ENCODE measurements at places on chromosomes 5 and 9.

GRCh38 chr9:111350556-111350955, 20.5 kb upstream of the OR2K2 start:
- DNase-seq = no peak

DNA sequence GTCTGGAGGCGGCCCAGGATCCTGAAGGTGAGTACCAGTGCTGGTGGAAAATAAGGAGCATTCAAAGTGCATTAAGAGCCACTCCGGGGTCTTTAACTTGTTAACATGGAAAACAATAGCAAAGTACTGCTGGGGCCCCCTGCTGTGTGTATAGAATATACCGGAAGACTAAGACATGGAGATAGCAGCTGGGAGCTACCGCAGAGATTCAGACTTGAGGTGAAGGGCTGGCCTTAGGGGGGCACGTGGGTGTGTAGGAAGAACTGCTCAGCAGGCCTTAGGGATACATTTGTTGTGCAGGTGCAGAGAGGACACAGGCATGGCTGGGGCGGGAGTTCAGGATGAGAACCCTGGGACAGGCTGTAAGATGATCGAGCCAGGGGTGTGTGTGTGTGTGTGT, 1.2 kb upstream of the DMRT1 start:
- DNase-seq = no peak

- no peak for DNase-seq
Observed at GRCh38 chr5:173642191-173642816, 25.9 kb upstream of the BOD1 start.

- no peak for DNase-seq
Observed at GRCh38 chr5:77563475-77563874, 71.4 kb upstream of the WDR41 start.

- DNase-seq = no peak
Observed at GRCh38 chr9:111559000-111559610, 34.1 kb downstream of the ZNF483 start.

GRCh38 chr9:96777426-96777864, 442 bp downstream of the ZNF510 start:
- no peak for DNase-seq

GRCh38 chr9:76901801-76902200, 4.1 kb downstream of the PRUNE2 start:
- no peak for DNase-seq

- no peak for DNase-seq
Observed at GRCh38 chr5:172744123-172745104, 26.6 kb downstream of the DUSP1 start.

GRCh38 chr5:33341351-33341750, 99.4 kb upstream of the TARS1 start:
- no peak for DNase-seq

DNA sequence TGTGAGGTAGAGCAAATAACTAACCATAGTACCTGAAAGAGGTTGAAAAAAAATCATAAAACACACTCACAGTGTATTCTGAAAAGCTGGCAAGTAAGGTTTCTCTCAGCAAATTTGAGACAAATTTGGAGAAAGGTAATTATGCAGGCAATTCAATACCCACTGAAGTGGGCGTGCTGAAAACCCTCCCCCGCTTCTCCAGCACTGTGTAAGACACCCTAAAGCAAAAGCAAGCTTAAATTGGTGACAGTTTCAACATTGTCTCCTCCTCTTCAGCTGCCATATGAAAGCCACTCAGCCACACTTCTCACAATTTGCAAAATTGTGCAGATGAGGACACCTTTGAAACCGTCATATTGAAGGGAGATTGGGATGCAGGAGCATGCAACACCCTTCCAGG, 322.3 kb upstream of the CDH6 start:
- DNase-seq = no peak

GRCh38 chr5:64040490-64040889, 78.2 kb upstream of the HTR1A start:
- no peak for DNase-seq

GRCh38 chr5:128674837-128675446, 136.9 kb upstream of the FBN2 start:
- peak; percentile 61 for DNase-seq

DNA sequence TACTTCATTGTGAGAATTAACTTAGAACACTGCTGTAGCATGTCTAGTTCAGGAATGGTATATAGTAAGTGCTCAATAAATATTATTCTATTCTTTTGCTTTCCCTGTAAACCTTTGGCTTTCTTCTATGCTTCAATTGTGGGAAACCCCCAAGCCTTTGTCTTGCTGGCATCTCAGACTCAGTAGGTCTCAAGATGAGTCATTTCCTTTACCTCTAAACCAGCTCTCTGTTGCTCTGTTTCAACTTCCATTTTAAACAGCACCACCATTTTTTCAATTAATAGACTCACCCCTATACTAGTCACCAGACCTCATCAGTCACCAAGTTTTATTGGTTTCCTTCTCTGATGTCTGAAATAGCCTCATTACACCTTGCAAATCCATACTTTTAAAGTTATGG, 43.5 kb downstream of the DMAC1 start:
- no peak for DNase-seq

DNA sequence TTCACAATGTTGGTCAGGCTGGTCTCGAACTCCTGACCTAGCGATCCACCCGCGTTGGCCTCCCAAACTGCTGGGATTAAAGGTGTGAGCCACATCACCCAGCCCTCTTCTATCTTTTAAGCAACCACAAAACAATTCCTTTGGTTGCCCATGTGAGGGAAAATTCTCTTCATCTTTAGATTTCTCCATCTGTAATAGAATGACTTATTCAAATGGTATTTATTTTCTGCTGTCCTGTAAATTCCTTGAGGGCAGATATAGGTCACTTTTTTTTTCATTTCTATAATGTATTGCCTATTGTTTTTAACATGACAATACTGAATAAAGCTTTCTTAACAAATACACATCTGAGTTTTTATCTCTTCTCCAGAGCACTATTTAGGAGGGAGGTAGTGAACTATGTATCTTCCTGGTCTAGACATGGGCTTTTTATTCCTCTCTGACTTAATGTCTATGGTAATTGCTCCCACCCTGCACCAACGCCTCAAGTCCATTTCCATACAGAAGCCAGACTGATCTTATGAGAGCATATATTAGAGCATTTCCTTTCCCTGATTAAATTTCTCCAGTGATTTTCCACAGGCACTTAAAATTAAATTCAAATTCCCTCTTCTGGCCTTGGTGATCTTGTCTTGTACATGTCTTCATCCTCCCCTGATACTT, 595.6 kb downstream of the CAAP1 start:
- no peak for DNase-seq

DNA sequence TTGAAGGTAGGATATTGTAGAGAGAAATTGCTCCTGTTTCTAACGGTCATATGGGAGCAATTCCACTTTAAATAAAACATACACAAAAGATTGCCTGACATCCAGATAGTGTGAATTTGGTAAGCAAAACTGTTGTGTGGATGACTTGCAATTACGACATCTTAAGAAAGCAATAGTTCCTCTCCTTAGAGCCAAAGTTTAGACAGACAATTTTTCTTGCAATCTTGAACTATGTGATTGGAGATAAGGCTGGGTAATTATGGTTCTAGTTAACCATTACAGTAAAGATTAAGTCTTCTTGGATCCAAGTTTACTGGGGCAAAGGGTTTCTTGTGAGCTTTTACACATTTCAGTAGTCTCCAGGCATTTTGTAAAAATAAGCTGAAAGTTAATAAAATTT, 1080.6 kb upstream of the CDH6 start:
- DNase-seq = no peak

GRCh38 chr9:12934545-12935272, 159.9 kb downstream of the LURAP1L start:
- no peak for DNase-seq

GRCh38 chr5:175107028-175107588, 336.9 kb downstream of the DRD1 start:
- DNase-seq = no peak

DNA sequence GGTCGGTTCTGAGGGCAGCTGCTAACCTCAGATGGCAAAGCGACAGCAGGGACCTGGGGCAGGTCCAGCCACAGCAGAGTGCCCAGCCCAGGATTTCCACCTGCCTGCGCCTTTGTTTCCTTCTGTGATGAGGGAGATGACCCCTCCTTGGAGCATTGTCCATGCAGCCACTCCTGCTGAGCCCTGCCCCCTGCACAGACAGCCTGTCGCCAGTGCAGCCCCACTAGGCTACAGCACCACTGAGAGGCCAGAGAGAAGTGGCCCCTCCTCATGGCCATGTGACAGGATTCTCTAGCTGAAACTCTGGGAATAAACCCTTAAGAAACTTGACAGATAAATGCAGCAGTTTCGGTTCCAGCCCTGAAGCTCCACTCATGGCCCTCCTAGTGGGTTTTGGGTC, 10.5 kb upstream of the MRNIP start:
- no peak for DNase-seq

- DNase-seq = no peak
Observed at GRCh38 chr5:40799258-40799657, 1.1 kb upstream of the PRKAA1 start.

DNA sequence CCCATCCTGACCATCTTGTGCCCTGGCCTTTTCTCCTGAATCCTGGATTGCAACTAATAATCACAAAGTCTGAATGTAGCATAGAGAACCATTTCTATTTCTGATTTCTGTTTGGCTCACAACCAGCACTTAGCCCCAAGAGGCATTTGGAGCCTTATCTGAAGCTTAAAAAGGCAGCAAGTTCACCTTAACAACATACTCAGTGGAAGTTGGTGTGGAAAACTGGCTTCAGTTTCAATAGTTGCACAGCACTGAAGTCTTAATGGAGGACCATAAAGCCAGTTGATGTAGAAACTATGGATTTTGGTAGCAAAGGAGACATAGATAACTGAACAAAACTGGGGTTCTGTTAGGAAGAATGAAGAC, 574.1 kb downstream of the PSAT1 start:
- no peak for DNase-seq

DNA sequence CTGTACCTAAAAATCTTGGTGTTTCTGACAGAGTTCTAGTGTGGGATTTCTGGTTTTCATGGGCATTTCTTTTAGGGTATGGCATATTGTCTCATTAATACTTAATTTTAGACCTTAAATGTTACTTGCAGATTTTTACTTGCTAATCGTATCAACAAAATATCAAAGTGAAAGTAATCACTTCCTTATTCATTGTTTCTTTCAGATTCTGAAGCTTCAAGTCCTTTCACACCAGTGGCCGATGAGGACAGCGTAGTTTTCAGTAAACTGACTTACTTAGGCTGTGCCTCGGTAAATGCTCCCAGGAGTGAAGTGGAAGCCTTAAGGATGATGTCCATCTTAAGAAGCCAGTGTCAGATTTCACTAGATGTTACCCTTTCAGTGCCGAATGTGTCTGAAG, 45.2 kb downstream of the RABGAP1 start:
- DNase-seq = no peak

DNA sequence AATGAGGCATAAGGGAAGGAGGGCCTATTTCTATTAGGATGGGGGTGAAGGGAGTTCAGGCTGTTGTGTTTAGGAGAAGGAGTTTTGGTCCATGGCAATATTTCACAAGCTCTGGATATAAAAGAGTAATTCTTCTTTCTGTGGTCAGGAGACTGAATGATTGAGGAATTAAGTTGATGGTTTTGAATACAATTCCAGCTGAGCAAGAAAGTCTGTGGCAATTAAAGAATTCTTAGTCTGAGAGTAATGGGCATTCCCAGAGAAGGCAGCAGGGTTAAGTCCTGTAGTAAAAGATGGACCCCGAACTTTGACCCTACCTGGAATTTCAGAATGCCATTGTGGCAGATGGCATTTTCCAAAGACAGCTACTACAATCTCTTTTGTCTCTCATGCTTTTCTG, 202.6 kb downstream of the TLE4 start:
- DNase-seq = no peak

DNA sequence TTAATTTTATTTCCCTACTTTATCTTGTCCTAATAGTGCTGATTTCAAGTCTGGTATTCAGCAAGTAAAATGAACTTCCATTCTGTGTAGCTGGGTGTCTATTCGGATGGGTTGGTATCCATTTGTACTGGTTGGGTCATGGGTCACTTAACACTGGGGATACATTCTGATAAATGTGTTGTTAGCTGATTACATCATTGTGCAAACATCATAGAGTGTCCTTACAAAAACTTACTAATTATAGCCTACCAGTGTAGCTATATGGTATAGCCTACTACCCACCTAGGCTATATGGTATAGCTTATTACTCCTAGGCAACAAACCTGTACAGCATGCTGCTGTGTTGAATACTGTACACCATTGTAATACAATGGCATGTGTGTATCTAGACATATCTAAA, 1373.7 kb upstream of the DMAC1 start:
- DNase-seq = no peak

GRCh38 chr9:120916588-120916987, 10.0 kb downstream of the TRAF1 start:
- peak; percentile 73 for DNase-seq

GRCh38 chr5:112914584-112914983, 7.4 kb downstream of the REEP5 start:
- DNase-seq = no peak

DNA sequence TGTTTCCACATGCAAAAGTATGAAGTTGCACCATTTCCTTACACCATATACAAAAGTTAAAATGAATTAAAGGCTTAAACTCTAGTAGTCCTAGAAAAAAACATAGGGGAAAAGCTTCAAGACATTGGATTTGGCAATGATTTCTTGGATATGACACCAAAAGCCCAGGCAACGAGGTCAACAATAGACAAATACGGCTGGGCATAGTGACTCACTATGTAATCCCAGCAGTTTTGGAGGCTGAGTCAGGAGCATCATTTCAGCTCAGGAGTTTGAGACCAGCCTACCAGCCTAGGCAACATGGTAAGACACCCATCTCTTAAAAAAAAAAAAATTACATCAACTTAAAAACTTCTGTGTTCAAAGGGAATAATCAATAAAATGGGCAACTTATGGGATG, 30.9 kb upstream of the SREK1 start:
- no peak for DNase-seq

- no peak for DNase-seq
Observed at GRCh38 chr5:65247594-65247993, 234.1 kb downstream of the ADAMTS6 start.

GRCh38 chr5:64576250-64576649, 70.4 kb downstream of the RGS7BP start:
- no peak for DNase-seq

- DNase-seq = no peak
Observed at GRCh38 chr9:71766663-71767062, 1.6 kb downstream of the CEMIP2 start.

GRCh38 chr5:60257596-60258271, 364.2 kb upstream of the PDE4D start:
- no peak for DNase-seq

- DNase-seq = no peak
Observed at GRCh38 chr5:121108725-121109124, 644.6 kb downstream of the PRR16 start.

Measured in sciatic nerve (tissue), 2 donors.